A673 (cell line): ENCODE measurements at places on chromosomes 1 and 21.

- H3K36me3 ChIP-seq: no peaks in the 10 kb centered on the region
- H3K4me3 ChIP-seq: no peak overlapping the region
- H3K4me1 ChIP-seq: peaks cover 5% of the 10 kb centered on the region
- H3K27me3 ChIP-seq: no peaks in the 10 kb centered on the region
- H3K27ac ChIP-seq: no peak overlapping the region
- DNase-seq: no peak
Measured at GRCh38 chr1:169326261-169326955, 41.2 kb downstream of the NME7 start.

GRCh38 chr1:44828003-44828651 lies 14.9 kb downstream of the PTCH2 start:
- no peaks in the 10 kb centered on the region for H3K27me3 ChIP-seq
- no peaks in the 10 kb centered on the region for H3K36me3 ChIP-seq
- DNase-seq: no peak
- no peak overlapping the region for H3K4me3 ChIP-seq
- H3K4me1 ChIP-seq: peaks cover 13% of the 10 kb centered on the region
- H3K27ac ChIP-seq: no peak overlapping the region

DNA sequence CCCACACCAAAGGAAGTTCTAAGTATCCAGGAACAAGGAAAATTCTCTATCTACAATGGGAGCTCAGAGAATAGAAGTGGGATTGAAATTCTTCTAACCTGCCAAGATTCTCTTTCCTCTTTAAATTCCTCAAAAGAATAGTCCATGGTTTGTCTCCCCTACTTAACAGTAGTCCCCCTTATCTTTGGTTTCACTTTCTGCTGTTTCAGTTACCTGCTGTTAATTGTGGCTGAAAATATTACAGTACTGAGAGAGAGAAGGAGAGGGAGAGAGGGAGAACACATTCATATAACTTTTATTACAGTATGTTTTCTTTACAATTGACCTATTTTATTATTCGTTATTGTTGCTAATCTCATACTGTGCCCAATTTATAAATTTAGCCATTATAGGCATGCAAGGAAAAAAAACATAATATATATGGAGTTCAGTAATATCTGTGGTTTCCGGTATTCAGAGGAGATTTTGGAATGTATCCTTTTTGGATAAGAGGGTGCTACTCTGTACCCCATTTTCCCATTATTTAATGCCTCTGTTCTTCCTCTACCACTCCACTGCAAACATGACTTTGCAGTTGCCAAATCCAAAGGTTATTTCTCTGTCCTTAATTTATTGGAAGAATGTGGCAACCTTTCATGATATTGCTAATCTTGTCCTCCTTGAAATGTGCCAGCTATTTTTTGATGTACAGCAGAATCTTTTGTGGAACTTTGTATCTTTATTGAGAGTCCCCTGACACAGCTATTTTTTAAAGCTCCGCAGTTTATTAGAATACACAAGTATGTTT lies 68.0 kb downstream of the USP25 start:
- no peaks in the 10 kb centered on the region for H3K27me3 ChIP-seq
- peak overlapping the region; percentile 18 for H3K27ac ChIP-seq
- no peak overlapping the region for H3K4me3 ChIP-seq
- H3K36me3 ChIP-seq: peaks cover 5% of the 10 kb centered on the region
- peaks cover 33% of the 10 kb centered on the region for H3K4me1 ChIP-seq

GRCh38 chr1:211132721-211133392 lies 1.1 kb downstream of the KCNH1 start:
- no peak for DNase-seq
- H3K4me1 ChIP-seq: peaks cover 9% of the 10 kb centered on the region
- no peak overlapping the region for H3K4me3 ChIP-seq
- H3K27ac ChIP-seq: no peak overlapping the region
- H3K36me3 ChIP-seq: no peaks in the 10 kb centered on the region

DNA sequence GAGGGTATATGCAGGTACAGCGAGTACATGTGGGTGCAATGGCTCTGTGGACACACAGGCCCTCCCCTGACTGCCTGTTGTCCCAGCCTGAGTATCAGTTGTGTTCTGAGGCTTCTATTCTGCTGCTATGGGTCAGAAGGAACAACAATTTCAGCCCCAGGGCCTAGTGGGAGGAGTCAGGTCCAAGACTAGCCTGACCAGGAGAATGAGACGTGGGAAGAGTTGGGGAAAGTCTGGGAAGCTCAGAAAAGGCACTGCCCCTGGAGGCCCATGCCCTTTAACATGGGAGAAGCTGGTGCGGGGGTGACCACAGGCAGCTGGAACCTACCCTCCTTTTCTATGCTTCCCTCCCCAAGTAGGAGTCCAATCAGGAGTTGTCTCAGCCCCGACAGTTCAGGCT lies 7.7 kb downstream of the IGSF8 start:
- no peak overlapping the region for H3K4me3 ChIP-seq
- H3K27me3 ChIP-seq: no peaks in the 10 kb centered on the region
- no peak overlapping the region for H3K27ac ChIP-seq
- DNase-seq: no peak

GRCh38 chr1:116008656-116009390 lies 32.5 kb downstream of the SLC22A15 start:
- H3K27me3 ChIP-seq: no peaks in the 10 kb centered on the region
- no peaks in the 10 kb centered on the region for H3K36me3 ChIP-seq
- DNase-seq: no peak
- no peak overlapping the region for H3K4me3 ChIP-seq
- H3K4me1 ChIP-seq: no peaks in the 10 kb centered on the region

DNA sequence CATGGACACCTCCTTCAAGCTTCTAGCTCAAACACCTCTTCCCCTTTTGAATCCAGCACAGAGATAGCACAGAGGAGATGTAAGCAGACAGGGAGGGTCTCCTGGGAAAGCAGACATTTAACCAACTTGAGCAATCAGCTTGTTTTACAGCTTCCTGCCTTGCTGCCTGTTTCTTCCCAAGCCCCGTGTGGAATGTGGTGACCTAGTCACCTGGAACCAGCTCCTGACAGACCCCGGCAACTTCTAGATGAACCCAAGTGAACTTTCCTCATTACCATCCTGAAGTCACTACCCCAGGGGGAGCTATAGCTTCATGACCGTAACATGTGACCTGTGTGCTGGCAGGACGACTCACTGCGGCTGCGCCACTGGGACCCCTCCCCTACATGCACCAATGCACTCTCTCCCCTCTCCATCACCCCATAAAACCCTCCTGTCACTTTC lies 24.1 kb upstream of the TTF2 start:
- no peaks in the 10 kb centered on the region for H3K36me3 ChIP-seq
- DNase-seq: no peak
- H3K27ac ChIP-seq: no peak overlapping the region
- H3K27me3 ChIP-seq: no peaks in the 10 kb centered on the region
- no peak overlapping the region for H3K4me3 ChIP-seq
- no peaks in the 10 kb centered on the region for H3K4me1 ChIP-seq

DNA sequence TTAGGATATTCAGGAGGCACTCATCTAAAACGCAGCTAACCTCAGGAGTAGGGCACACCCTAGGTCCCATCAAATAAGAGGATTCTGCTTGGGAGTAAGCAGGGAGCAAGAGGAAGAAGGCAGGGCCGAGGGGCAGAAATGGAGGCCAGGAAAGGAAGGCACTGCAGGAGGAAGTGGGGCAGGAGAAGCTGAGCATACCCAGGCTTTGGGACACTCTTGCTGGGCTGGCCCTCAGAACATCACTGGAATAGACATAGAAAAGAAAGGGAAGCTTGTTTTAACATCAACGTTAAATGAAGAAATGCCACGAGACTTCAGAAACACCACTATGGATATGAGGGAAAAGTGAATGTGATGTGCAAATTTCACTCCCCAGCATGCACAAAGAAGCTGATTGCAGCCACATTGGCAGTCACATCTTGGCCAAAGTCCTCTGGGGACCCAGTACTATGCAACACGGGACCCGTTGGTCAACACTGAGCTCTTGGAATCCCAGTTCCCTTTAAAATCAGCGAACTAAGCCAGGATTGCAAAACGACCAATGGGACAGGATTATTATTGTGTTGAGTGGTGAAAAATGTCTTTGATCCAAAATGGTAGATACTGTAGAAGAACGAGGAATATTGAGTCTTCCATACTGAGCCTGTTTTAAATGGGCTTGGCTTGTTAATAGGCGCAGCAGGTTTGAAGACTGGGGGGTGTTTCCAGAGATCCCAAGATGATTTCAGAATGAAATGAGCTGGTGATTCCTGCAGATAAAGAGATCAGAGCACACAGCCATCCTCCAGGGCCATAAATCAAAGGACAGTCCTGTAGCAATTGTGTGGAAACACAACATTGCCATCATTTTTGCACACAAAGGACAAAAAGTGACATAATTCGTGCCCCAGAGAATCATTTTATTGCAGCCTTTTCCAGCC lies 152.4 kb downstream of the TOMM20 start:
- no peaks in the 10 kb centered on the region for H3K27me3 ChIP-seq
- H3K4me1 ChIP-seq: peaks cover 1% of the 10 kb centered on the region
- H3K36me3 ChIP-seq: no peaks in the 10 kb centered on the region
- no peak for DNase-seq
- H3K27ac ChIP-seq: no peak overlapping the region

- peaks cover 9% of the 10 kb centered on the region for H3K27me3 ChIP-seq
- peaks cover 3% of the 10 kb centered on the region for H3K4me1 ChIP-seq
- H3K36me3 ChIP-seq: no peaks in the 10 kb centered on the region
- DNase-seq: no peak
- H3K27ac ChIP-seq: no peak overlapping the region
- H3K4me3 ChIP-seq: no peak overlapping the region
Measured at GRCh38 chr1:230643908-230644307, 1.6 kb downstream of the COG2 start.

DNA sequence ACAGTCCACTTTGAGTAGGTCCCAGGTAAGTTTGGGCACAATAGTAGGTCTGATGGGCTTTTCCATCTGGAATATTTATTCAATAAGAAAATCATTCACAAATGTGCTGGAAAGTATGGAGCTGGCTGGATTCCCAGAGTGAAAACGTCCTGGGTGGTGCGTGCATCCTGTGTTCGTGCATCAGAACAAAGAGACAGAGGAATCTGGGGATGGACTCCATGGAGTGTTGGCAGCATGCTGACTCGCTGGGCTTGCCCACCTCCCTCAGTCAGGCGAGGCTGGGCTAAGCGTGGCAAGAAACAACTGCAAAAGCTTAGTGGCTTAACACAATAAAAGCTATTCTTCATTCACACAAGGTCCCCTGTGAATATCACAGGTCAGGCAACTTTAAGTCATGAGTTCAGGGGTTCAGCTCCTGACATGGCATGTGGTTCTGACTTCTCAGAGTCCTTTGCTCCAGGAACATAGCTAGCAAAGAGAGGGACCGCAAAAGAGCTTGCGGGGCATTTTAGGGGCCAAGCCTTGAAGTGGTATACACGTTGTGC lies 151.6 kb upstream of the ZNF644 start:
- peak; percentile 68 for DNase-seq
- H3K4me3 ChIP-seq: no peak overlapping the region
- peaks cover 24% of the 10 kb centered on the region for H3K4me1 ChIP-seq
- no peaks in the 10 kb centered on the region for H3K36me3 ChIP-seq
- no peak overlapping the region for H3K27ac ChIP-seq

- H3K27me3 ChIP-seq: no peaks in the 10 kb centered on the region
- H3K4me3 ChIP-seq: no peak overlapping the region
- H3K4me1 ChIP-seq: no peaks in the 10 kb centered on the region
- no peak overlapping the region for H3K27ac ChIP-seq
- H3K36me3 ChIP-seq: no peaks in the 10 kb centered on the region
Measured at GRCh38 chr21:42574234-42575027, 60.8 kb downstream of the SLC37A1 start.

DNA sequence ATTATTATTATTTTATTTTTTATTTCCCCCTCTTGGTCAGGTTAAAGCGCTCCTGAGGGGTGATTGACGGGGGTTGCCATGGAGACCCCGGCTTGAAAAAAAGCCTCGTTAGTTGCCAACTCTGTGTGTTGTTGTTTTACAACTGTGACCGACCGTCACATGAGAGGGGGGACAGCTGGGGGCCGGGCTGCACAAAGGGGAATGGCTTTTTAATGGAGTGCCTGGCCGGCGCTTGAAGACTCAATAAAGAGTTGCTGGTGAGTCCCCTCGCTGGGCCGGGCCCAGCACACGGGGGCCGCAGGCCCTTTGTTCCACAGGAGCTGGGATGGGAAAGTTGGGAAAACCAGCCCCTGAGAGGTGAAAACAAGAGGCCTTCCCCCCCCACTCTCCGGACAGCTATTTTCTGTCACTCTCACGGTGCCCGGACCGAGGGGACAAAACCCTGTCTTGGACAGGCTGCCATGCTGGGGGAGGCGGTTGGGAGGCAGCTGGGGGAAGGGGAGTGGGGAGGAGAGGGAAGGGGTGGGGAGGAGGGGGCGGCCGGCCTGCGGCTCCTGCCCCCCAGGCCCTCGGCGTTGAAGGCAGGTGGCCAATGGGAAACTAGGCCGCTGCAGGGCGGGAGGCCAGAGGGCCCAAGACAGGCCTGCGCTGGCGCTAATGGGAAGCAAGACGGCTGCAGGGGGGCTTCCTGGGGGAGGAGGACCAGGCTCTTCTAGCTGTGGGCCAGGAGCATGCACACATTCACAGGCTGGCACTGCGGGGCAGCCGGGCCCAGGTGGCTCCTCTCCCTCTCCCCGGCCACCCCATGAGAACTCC lies 67.6 kb downstream of the CASZ1 start:
- no peaks in the 10 kb centered on the region for H3K27me3 ChIP-seq
- no peak overlapping the region for H3K4me3 ChIP-seq
- H3K27ac ChIP-seq: no peak overlapping the region
- DNase-seq: no peak
- no peaks in the 10 kb centered on the region for H3K36me3 ChIP-seq

DNA sequence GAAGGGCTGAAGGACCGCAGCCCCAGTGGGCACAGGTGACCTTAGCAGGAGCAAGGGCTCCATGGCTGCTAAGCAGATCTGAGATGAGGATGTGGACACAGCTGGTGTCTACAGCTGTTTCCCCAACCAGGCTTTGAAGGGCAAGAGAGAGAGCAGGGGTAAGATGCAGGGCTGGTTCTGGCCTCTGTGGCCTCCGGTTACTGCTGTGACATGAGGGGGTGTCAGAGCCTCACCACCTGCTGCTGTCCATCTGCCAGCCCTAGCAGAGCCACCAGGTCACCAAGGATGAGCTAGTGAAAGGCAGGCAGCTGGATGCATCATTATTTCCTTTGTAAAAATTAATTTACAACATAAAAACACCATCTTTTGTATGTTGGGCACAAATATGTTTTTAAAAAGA lies 33.4 kb downstream of the OBSCN start:
- H3K4me3 ChIP-seq: no peak overlapping the region
- no peak overlapping the region for H3K27ac ChIP-seq
- H3K27me3 ChIP-seq: no peaks in the 10 kb centered on the region
- DNase-seq: no peak

GRCh38 chr1:204275695-204276370 lies 62.0 kb upstream of the GOLT1A start:
- no peak overlapping the region for H3K4me3 ChIP-seq
- peaks cover 20% of the 10 kb centered on the region for H3K4me1 ChIP-seq
- no peaks in the 10 kb centered on the region for H3K27me3 ChIP-seq
- no peak for DNase-seq
- H3K36me3 ChIP-seq: no peaks in the 10 kb centered on the region

- no peak for DNase-seq
- H3K27me3 ChIP-seq: no peaks in the 10 kb centered on the region
- H3K27ac ChIP-seq: no peak overlapping the region
- H3K36me3 ChIP-seq: no peaks in the 10 kb centered on the region
Measured at GRCh38 chr1:32454726-32455125, 10.1 kb upstream of the ZBTB8B start.

- no peak overlapping the region for H3K4me3 ChIP-seq
- no peaks in the 10 kb centered on the region for H3K4me1 ChIP-seq
- DNase-seq: no peak
- H3K27me3 ChIP-seq: no peaks in the 10 kb centered on the region
Measured at GRCh38 chr1:222042120-222042519, 300.2 kb upstream of the DUSP10 start.
